ENCODE measurements at places on chromosomes 11 and 22.

GRCh38 chr22:46803031-46803880, 40.8 kb downstream of the TBC1D22A start:
- no peak for DNase-seq

DNA sequence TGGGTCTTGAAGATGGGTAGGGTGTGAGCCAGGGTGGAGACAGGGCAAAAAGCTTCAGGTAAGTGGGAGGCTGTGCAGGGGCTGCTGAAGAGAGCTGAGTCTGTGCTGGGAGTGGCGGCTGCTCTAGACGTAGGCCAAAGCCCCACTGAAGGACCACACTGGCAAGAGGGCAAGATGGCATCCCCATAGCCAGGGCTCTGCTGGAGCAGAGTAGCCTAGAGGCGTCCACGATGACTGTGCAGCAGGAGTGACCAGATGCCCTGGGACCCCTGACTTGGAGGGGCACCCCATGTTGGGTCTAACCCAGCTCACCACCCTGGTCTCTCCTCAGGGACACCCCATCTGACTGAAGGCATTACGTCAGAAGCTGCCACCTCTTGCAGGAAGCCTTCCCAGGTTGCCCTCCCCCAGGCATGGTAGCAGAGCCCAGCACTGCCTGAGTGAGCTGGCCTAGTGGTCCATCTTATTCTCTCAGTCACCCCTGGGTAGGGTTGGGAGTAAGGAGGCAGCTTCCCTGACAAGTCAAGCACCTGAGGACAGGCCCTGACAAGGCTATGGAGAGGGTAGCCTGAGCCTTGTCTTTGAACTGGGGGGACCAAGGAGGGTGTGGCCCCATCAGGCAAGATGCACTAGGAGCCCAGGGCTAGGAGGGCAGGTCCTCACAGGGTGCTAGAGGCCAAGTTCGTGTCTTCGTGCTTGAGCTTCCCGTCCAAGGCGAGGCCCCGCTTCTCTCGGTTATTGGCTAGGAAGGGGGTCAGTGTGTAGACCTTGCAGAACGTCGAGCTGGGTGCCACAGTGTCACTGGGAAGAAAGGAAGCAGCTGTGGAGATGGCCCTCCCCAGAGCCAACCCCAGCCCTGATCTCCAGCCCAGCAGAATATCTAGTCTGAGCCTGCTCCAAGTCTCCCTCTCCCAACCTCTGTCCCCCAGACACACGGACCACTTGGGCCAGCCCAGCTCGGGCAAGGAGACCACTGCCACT, 33.1 kb downstream of the TPBGL start:
- no peak for DNase-seq

DNA sequence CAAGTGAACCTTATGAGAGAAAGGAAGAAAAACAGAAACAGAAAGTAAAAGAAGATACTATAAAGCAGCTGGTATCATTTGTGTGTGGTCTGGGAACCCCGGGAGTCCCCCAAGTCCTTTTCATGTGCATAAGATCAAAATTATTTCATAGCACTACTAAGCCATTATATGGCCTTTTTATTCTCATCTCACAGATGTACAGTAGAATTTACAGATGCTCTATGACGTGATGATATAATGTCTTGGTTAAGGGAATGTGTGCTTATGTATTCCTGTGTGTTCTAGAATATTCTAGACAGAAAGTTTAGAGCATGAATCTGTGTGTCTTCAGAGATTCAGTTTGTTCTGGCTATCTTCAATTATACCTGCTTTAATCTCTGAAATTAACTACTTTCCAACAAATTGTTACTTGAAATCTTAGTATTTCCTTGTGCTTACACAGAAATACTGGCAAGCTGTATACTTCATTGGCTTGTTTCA, 8.6 kb upstream of the TPP1 start:
- DNase-seq: no peak

DNA sequence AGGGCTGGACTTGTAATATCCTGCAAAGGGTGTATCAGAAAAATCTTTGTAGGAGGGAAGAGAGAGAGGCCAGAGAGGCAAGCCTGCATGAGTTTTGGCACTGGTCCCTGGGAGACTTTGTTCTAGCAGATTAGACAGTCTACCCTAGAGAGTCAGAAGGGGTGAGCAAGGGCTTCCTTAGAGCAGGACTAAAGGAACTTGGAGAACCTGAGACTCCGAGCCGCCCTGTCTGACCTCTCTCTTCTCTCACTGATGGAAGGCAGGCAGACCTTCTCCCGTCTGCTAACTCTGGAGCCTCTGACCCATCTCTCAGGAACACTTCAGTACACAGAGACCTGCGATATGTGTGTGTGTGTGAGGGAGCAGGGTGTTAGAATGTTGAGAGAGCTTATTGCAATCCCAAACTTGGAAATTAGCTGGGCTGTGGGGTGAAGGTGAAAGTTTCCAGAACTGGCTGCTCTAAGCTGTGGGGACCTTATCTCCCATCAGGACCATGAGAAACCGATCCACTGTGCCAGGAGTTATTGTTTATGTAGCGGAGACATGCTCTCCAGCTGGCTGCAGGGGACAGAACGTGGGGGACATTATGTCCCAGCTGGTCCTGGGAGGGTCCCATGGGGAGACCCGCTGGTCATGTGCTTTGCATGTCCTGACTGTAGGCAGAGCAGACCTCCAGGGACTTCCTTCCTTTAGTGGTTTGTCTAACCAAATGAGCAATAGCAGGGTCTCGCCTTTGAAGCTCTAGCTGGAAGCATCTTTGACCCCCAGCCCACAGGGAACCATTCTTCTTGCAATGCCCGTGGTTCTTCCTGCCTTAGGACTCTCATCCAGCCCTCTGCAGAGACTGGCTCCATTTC, 51.1 kb downstream of the TIMP3 start:
- no peak for DNase-seq

- no peak for DNase-seq
Observed at GRCh38 chr22:44999231-44999630, 10.6 kb downstream of the PHF21B start.

- DNase-seq: no peak
Observed at GRCh38 chr11:116642902-116643301, 129.9 kb downstream of the BUD13 start.

DNA sequence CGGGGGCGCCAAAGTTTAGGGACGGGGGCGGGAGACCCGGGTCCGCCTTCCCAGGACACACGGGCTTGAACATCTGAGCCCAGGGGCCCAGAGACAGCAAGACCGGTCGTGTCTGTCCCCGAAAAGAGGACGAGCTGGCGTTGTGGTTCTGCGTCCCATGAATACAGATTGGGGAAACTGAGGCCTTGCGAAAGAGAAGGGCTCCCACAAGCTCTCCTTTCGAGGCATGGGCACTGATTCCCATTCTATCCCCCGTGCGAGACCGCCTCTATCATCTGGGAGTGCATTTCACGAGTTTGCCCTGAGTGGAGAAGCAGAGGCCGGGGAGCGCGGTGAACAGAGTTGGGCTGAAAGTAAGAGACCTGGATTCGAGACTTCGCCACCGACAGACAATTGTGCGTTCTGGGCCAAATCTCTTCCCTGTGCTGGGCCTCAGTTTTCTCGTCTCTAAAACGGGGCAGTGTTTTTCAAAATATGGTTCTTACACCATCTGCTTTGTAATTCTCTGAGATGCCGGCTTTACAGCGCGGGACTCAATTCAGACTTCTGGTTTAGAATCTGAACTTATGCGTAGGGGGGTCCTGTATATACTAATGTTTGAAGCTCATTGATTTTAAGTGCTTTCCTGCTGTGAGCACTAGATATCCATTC, 471 bp downstream of the RNF185 start:
- DNase-seq: no peak

DNA sequence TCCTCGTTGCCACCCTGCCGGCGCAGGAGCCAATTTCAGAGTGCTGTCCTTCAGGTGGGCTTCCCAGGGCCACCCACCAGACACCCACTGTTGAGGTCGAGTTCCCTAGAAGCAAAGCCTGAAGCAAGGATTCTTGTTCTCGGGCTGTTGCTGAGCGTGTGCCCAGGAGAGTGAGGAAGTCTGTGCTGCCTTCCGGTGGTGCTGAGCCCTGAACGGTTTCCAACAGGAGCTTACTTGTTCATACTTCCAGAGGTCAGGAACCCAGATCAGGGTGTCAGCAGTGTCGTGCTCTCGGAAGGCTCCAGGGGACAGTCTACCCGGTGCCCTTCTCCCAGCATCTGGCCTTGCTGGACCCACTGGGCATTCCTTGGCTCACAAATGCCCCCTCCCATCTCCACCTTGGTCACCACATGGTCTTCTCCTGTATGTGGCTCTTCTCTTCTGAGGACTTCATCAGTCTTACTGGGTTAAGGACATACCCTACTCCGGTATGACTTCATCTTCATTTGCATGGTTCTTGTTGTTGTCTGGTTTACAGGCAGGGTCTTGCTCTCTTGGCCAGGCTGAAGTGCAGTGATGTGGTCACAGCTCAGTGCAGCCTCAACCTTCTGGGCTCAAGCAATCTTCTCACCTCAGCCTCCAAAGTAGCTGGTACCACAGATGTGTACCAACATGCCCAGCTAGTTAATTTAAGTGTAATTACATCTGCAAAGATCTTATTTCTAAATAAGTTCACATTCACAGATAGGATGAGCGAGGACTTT, 11.2 kb downstream of the SLC25A1 start:
- DNase-seq: no peak

DNA sequence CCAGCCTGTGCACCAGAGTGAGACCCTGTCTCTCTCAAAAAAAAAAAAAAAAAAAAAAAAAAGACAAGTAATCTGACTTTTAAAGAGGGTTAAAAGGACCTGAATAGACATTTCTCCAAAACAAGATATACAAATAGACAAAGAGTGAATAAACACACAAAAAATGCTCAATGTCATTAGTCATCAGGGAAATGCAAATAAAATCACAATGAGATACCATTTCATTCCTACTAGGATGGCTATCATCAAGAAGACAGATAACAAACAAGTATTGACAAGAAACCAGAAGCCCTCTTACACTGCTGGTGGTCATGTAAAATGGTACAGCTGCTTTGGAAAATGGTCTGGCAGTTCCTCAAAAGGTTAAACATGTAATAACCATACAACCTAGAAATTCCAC, 4.1 kb downstream of the RIC3 start:
- DNase-seq: no peak

DNA sequence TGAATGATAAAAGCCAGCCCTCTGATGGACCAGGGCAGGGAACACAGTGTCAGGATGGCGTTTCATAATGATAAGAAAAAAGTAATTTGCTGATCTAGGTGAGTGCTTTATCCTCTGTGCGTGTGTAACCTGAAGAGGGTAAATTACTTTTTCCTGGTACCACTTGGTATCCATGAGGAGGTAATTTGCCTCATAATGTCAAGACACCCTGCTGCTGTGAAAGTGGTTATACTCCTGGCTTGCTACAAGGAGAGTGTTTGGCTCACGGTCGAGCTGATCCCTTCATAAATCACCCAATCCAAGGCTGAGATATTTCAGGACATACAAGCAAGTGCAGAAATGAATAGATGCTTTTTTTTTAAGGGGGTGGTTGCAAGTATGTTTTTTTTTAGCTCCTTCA, 207.2 kb upstream of the PGR start:
- no peak for DNase-seq

DNA sequence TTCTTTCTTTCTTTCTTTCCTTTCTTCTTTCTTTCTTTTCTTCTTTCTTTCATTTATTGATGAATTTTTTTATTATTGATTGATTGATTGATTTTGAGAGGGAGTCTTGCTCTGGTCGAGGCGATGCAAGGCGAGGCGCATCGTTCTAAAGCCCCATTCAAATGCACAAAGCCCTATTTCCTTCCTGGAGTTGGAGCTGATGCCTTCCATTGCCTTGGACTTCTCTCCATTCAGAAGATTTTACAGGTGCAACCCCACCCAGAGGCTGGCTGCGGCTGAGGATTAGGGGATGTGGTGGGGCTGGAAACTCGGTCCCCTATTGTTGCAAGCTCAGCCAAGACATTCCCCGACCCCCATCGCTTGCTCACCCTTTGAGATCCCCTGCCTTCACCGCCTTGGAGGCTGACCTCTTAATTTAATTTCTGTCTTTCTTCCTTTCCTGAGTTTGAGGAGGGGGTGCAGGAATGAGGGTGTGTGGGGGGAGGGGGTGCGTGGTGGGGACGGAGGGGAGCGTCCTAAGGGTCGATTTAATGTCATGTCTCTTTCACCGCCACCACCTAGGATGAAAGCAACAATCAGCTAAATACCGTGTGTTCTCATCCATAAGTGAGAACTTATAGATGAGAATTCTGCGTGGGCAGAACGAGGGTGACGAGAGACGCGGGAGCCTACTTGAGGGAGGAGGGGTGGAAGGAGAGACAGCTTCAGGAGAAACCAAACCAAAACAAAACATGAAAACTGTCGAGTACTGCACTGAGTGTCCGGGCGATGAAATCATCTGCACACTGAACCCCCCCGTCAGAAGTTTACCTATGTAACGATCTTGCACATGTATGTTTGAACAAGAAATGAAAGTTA, 3913.9 kb upstream of the OR11H1 start:
- DNase-seq: no peak

- DNase-seq: no peak
Observed at GRCh38 chr11:96035031-96035739, 111.3 kb upstream of the MTMR2 start.
